Pons (tissue), 1 donor: ENCODE measurements at places on chromosomes 1 and 21.

DNA sequence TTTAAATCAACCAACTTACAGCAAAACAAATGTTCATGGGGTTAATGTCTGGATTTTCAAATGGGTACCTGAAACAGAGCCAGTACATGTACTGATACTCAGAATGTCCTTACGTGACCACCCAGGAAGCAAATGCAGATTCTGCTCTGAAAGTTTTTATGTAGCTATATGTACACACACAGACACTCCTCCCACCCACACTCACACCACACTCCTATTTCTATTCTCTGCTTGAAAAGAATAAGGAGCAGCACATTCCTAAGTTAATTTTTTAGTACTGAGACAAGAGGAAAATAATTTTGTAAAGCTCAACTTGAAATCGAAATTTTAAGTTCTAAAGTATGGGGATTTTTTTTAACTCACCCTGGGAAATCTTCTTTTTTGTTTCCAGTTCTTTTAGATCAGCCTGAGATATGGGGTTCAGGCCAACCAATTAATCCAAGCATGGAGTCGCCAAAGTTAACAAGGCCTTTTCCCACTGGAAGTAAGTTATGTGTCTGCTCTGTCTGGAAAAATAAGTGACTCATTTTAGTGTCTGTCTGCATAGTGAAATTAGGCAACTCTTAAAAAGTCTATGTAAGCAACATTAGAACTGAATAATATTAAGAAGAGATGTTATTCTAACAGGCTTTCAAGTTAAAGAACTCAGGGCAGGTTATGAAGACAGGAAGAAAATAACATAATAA lies 75.5 kb upstream of the DYNLT5 start:
- DNase-seq: no peak

DNA sequence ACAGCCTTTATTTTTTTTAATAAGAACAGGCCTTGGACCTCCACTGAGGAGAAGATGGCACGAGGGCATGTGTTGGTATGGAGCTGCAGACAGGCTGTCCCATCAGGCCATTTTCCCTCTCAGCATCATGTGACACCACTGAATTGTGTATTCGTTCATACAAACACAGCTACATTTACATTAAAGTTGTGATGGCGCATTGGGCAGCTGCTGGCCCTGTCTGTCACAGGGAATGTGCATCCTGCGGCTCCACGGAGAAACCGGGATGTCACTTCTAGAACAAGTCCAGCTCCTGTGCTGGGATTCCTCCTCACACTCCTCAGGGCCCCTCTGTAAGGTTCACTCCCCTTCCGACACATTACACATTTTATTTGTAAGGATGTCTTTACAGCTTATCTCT lies 147.6 kb upstream of the TNR start:
- no peak for DNase-seq

- DNase-seq: no peak
Measured at GRCh38 chr1:208031316-208031931, 120.5 kb upstream of the CD34 start.

GRCh38 chr1:82597649-82598048 lies 796.9 kb downstream of the ADGRL2 start:
- DNase-seq: no peak

DNA sequence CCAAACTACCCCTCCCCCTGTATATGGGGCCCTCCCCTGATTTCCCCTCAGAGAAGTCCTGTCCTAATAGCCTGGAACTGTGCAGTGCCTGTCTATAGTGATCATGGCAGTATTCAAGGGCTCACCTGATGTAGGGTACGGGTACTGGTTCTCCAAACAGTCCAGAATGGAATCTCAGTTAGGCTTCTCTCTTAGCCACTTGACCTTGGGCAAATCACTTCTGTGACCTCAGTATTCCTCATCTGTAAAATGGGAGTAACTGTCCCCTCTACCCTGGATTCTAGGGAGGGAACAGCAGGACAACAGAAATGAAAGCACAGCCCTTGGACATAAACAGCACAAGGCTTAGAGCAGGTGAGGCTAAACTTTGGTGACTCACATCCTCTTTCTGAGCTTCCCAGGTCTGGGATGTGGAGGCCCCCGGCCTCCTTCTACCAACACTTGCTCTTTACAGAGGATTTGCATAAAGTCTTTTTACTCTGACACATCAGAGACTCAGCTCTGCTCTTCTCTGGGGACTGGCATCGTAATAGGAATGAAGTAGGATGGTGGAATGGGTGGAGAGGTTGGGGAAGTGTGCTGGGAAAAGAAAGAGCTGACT lies 20.0 kb upstream of the PDZK1IP1 start:
- DNase-seq: no peak

DNA sequence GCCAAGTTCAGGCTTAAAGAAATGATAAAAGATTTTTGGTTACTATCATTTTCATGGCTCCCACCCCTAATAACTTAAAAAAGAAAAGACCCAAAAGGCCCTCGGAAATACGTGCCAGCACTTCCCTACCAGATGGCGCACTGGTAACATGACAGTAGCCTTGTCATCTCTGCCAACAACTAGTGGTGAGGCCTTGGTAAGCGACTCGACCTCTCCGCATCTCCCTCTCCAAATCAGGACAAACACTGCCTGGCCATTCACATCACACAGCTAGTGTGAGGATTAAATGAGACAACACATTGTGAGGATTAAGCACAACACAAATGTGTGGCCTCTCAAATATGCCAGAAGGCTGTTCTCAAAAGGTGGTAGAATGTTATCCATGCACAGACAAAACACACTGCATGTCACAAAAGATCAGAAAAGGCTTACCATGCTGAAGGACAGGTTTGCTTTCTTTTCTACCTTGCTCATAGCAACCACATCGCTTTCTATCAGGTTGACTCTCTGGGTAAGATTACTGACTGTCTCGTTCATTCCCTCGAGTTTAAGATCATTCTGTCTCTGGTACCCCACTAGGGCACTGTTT lies 16.4 kb downstream of the TEX38 start:
- DNase-seq: no peak

DNA sequence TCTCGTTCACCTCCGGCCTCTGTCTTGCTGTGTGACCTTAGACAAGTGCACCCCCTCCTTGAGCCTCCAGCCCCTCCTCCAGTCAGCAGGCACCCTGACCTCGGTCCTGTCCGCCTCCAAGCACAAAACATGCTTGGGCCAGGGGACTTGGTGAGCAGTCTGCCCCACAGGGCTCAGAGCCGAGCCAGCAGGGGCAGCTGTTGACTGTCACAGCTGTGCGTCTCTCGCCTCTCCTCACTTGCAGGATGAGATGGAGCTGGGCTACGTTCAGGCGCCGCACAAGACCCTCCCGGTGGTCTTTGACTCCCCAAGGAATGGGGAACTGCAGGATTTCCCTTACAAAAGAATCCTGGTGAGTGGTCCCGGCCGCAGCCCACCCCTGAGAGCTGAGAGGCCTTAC lies 24.2 kb downstream of the PADI3 start:
- DNase-seq: no peak
